ENCODE measurements at places on chromosomes 2 and 18. TPM values are rescaled to one million over a fixed set of nuclear protein-coding genes. Genes with fewer than 3 reads are reported as not detected.

Gene DNAH7
- total RNA-seq, result 0.94 TPM

Gene CYRIA
- total RNA-seq, result 1.7 TPM

Gene ASXL3
- total RNA-seq, result 0.69 TPM

Gene CD226
- 0.34 TPM for total RNA-seq

Gene CD8B
- total RNA-seq, result not detected

Gene REG3A
- not detected for total RNA-seq

Gene MBD2
- 112 TPM for total RNA-seq

Gene FOXD4L1
- total RNA-seq, result under 0.01 TPM

Gene KCMF1
- 45.6 TPM for total RNA-seq

Gene TDRD15
- total RNA-seq, result not detected

Gene CYTIP
- total RNA-seq, result 0.16 TPM

Gene MAB21L4
- total RNA-seq, result not detected

Gene SLC11A1
- total RNA-seq, result 0.26 TPM

Gene PIEZO2
- total RNA-seq, result 1.3 TPM

Gene SLC9A4
- not detected for total RNA-seq

Gene CDK15
- total RNA-seq, result 5.8 TPM

Gene VWC2L
- total RNA-seq, result under 0.01 TPM

Gene SLC9A2
- not detected for total RNA-seq

Gene SPRED2
- 4.0 TPM for total RNA-seq

Gene CLHC1
- 12.8 TPM for total RNA-seq

Gene ERBB4
- not detected for total RNA-seq

Gene CHRNG
- not detected for total RNA-seq

Gene EPB41L3
- 91.1 TPM for total RNA-seq

Gene MOGAT1
- not detected for total RNA-seq

Gene RFTN2
- total RNA-seq, result 3.6 TPM

Gene ACMSD
- not detected for total RNA-seq

Gene WIPF1
- 5.2 TPM for total RNA-seq

Gene DLX1
- total RNA-seq, result 1.4 TPM

Gene GBX2
- not detected for total RNA-seq

Gene KLHL30
- 0.09 TPM for total RNA-seq

Gene CAVIN2
- 25.4 TPM for total RNA-seq

Gene EPAS1
- 22.7 TPM for total RNA-seq

Gene CASP10
- 4.7 TPM for total RNA-seq

Gene ST8SIA3
- not detected for total RNA-seq

Gene REG1A
- total RNA-seq, result not detected

Gene STARD6
- 0.17 TPM for total RNA-seq

Gene RASGRP3
- 0.63 TPM for total RNA-seq

Gene MEIS1
- 231 TPM for total RNA-seq

Gene RAB27B
- 0.52 TPM for total RNA-seq

Gene SLC8A1
- 82.7 TPM for total RNA-seq

Gene HSBP1L1
- total RNA-seq, result 9.1 TPM

Gene MC5R
- not detected for total RNA-seq

Gene REG3G
- not detected for total RNA-seq

Gene HOXD13
- not detected for total RNA-seq

Gene SPP2
- total RNA-seq, result 0.16 TPM
